Suppressor macrophage (primary cell): ENCODE measurements at places on chromosomes 4 and X.
A peak's percentile ranks its signal among the peaks of the same experiment; 100 is the strongest.

DNA sequence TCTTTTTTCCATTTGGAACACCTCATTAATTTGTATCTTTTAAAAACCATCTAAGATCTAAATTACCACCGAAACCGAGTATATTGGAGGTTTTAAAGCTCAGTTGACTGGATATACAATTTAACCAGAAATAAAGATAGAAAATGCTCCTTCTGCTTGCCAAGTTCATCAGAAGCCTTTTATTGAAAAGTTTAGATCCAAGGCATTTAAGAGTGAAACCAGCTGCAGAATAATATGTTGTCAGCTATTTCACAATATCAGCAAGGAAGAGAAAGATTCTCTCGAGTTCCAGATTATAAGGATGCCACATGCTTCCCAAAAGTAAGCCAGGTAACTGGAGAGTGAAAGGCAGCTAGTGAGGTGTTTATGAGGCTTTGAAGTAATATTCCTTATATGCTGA, 217.4 kb downstream of the DCTD start:
- DNase-seq: no peak

GRCh38 chr4:121007660-121008059, 64.7 kb downstream of the NDNF start:
- DNase-seq: no peak

DNA sequence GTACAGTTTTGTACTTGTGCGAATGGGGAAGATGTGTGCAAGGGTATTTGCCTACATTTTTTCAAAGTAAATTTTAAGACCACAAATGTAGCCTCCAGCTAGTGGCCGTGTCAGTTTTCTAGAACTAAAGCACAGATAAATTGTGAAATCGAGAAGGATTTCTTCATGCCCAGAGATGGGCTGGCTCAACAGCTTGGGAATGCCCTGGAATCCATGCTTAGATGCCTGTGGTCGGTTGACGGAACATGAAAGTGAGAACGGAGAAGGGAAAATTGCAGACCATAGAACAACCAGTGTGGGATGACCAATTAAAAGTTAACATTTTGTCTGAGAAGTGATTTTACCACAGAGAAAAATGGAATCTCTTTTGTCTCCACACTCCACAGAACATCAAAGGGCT, 73.2 kb upstream of the VCX2 start:
- DNase-seq: no peak

DNA sequence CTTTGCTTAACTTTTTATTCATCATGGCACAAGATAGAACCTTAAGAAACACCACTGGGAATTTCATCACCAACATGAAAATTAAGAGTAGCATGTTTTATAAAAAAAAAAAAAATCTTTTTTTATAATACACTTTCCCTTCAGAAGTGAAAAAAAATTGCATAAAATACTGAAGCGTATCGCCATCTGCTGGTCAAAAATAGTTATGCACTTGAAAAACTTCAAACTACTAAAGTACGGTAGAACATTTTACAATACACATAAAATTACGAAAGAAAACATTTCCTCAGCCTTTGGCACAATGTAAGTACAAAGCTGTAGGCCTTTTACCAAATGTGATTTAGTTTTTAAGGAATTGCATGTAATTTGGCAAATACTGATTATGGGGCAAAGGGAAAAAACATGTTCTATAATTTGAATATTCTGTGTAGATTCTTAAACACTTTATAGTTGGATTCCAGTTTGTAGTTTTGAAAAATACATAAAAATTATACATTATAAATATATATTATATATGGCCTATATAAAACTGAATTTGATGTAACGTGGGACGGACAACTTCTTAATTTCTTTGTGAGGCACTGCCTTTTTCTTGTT, 26.5 kb downstream of the HCCS start:
- DNase-seq: peak; percentile 29

GRCh38 chr4:29459926-29460325, 1260.2 kb upstream of the PCDH7 start:
- DNase-seq: no peak

DNA sequence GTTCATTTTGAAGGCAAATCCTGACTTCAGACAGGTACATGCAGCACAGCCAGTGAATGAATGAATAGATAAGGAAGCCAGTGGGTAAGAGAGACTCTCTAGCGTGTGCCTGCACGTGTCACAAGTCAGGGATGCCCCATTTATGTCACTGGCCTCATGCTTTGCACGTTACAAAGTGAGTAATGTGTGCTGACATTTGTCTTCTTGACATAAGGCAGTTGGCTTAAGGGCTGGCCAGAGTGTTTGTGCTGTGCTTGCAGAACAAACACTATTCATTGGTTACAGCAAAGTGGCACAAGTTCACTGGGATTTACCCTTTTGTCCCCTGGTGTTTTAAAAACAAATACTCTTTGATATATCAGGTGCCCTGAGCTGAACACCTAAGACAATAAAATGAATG, 55.9 kb downstream of the CRMP1 start:
- no peak for DNase-seq

GRCh38 chrX:20204351-20204750, 62.4 kb downstream of the RPS6KA3 start:
- DNase-seq: no peak

DNA sequence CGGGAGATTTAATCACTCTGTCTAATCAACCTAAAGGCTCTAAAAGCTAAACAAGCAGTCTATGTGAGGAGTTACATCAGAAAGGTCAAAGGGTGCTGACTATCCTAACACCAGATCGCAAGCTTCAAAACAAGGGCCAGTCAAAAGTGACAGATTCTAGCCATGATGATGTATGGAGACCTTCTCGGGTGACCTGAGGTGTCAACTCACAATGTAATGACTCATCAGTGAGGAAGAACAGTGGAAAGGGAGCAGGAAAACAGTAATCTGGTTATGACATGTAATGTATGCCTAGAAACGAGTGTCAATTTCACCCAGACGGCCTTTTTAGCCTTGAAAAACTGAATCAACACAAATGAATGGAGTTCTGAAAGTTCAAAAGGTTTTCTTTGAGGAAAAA, 375.3 kb downstream of the IDS start:
- DNase-seq: no peak

GRCh38 chr4:175378372-175378771, 433.7 kb downstream of the GPM6A start:
- DNase-seq: no peak

DNA sequence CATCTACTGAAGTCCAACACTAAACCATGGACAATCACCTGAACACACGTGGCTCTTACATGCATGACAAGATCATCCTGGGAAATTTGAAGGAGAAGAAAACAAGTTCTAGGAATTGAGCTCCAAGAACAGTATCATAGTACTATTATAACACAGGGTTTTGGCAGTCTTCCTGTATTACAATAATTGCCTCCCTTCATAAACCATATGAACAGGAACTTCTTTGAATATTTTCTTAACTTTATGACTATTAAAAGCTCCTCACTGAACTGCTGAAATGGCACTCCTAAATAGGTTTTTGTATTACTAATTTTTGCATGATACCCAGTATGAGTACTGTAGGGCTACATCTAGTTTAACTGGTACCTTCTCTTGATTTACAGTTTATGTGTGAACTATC, 130.0 kb downstream of the ZAR1 start:
- no peak for DNase-seq

DNA sequence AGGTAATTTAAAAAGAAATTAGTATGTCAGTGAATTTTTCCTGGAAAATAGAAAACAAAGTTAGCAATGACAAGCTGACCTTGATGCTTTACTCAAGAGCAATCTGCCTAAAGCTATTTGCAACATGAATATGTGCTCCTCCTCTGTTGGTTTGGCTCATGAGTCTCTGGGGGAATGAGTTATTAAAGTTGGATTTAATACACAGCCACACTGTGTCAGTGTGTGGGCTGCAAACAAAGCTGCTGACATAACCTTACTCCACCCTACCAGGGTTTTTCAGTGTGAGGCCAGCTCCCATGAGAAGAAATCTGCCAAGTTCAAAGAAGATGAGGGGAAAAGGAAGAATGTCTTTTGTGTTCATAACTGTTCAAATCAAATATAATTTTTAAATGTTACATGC, 280.5 kb downstream of the TLL1 start:
- DNase-seq: no peak

GRCh38 chr4:13142726-13143125, 341.4 kb downstream of the RAB28 start:
- DNase-seq: no peak

- no peak for DNase-seq
These were observed 57.8 kb downstream of the ADGRA3 start for GRCh38 chr4:22458098-22458497.

GRCh38 chrX:13852001-13852695, 35.3 kb upstream of the GPM6B start:
- peak; percentile 4 for DNase-seq

DNA sequence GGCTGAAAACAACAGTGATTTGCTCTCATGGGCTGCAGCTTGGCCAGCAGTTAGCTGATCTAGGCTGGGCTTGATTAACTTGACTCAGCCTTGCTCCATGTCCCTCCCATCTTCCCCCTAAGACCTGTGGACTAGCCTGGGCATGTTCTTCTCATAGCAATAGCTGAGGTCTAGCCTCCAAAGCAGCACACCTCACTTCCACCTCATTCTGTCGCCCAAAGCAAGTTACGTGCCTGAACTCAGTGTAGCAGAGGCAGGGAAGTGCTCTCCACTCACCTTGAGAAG, 62.2 kb downstream of the EVC start:
- DNase-seq: no peak

DNA sequence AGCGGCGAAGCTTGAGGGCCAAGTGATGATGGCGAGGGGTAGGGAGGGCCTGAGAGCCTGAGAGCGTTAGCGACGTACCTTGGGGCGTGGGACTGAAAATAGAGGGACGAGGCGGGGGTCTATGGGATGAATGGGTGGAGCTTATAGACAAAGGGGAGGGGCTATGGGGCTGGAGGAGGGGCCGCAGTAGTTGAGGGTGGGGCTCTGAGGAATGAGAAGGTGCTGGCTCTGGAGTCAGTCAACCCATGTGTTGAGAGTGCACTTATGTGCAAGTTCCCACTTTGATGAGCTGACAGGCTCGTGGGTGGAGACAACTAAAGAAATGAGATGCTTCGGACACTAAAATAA, 488 bp downstream of the TBC1D25 start:
- peak; percentile 75 for DNase-seq

DNA sequence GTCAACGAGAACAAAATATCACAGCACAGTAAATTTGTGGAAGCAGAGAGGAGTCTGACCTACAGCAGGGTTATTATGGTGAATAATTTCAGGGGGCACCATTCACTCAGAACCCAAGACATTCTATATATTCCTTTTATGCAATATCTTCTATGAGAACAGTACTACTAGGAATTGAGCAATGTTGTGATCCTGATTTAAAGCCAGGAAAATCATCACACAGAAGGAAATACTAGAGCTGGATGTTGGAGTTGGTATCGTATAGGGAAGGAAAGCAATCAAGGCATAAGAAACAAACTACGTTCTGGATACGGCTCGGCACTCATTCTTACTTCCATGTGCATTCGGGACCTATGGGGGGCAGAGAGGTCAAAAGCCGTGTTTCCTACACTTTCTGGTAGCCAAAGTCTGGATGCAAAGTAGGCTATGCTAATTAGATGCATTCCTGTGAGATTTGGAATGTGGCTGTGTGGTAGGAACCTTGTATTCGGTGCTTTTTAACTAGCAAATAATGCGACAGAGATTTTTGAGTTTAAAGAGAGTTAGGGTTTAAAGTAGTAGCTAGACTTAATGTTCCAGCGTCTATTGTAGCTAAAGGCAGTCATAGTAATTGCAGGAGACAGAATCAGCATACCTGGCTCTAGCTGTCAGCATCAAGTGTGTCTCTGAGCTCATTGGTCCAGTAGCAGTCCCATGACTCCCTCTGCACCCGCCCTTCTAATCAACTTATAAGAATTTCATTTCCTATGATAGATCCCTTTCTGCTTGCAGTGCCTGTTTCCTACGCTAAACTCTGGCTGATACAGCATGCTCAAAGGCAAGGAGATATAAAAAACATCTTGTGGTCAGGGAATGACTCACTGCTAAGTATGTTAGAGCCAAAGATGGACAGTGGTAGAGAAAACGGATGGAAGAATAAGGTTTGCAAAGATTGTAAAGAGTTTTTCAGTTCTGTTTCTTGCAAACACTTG, 43.3 kb upstream of the PDGFC start:
- DNase-seq: no peak

GRCh38 chr4:127852661-127853060, 28.0 kb upstream of the PLK4 start:
- no peak for DNase-seq

DNA sequence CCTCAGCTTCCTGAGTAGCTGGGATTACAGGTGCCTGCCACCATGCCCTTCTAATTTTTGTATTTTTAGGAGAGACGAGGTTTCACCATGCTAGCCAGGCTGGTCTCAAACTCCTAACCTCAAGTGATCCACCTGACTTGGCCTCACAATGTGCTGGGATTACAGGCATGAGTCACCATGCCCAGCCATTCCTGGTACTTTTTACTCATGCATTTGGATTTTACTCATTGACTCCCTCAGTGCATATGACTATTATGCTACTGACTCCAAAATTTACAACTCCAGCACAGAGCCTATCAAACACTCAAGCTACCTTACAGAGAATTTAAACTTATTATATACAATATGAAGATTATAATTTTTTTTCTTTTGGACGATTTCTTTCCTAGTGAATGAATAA, 199.9 kb downstream of the CXXC4 start:
- DNase-seq: no peak

DNA sequence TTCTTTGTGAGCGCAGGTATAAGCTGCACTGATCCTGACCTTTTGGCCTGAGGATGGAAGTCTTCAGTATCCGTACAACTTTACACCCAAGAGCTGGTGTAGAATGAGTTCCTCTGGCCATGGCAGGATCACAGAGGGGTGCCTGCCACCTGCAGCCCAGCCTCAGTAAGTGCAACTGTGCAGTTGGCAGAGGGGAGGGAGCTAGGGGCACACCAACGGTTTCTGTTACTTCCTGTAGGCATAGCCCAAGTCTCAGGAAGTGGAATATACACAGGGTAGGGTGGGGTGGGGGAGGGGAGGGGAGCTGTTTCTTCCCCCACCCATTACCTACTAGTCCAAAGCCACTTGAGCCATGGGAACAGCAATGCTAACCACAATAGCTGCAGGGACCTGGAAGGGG, 85.4 kb upstream of the GBA3 start:
- peak; percentile 51 for DNase-seq

DNA sequence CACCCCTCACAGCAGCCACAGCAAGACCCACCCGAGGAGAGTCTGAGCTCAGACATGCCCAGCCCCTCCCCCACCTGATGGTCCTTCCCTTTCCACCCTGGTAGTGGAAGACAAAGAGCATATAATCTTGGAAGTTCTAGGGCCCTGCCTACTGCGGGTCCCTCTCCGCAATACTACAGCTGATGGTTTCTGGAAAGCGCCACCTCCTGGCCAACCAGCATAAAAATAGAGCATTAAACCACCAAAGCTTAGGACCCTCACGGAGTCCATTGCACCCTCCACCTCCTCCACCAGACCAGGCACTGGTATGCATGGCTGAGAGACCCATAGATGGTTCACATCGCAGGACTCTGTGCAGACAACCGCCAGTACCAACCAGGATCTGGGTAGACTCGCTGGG, 78.2 kb downstream of the SH3BGRL start:
- DNase-seq: no peak

GRCh38 chr4:61782133-61782532, 582.0 kb downstream of the ADGRL3 start:
- DNase-seq: no peak
